Hepatic stellate cell (primary cell): ENCODE measurements at places on chromosomes 3 and 15.
A peak's percentile ranks its signal among the peaks of the same experiment; 100 is the strongest.

- peak; percentile 66 for DNase-seq
Measured at GRCh38 chr15:88954431-88955277, 41.5 kb upstream of the MFGE8 start.

- DNase-seq: no peak
Measured at GRCh38 chr3:134487406-134487805, 1.5 kb downstream of the CEP63 start.

GRCh38 chr3:32366638-32367397 lies 24.8 kb upstream of the CMTM7 start:
- no peak for DNase-seq

DNA sequence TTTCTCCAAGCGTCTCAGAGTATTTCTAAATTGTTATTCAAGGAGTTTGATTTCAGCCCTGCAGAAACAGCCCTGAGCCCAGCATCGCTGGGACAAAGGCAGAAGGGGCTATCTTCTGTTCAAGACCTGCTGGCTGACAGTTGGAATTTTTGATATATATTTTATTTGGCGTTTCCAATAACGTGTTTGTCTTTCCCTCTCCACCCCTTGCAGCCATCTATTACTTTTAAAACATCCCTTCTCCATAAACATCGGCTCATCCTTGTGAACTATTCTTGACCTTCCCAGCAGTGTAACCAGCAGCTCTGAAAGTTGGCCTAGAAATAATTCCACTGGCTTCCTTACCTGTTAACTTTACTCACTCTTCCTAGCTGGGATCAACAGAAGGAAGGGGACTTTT lies 5.5 kb upstream of the MEIS2 start:
- no peak for DNase-seq

DNA sequence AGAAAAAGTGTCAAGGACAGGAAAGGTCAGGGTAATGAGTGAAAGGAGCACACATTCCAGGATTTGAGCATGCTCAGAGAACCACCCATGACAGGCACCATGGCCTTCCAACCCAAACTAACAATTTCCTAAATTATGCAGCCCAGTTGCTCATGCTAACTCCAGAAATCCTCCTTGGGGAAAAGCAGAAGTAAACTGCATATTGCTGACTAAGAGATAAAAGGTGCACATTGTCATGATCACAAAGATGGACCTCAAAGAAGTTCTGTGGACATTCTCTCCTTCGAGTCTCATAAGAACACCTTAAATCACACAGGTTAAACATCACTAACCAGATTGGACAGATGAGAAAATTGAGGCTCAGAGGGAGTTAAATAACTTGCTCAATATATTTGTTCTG lies 97.6 kb upstream of the SLC25A36 start:
- no peak for DNase-seq

GRCh38 chr3:23659274-23659673 lies 146.5 kb upstream of the UBE2E1 start:
- no peak for DNase-seq
